Hepatocyte (in vitro differentiated cells): ENCODE measurements at places on chromosomes 2 and 18. TPM values are rescaled to one million over a fixed set of nuclear protein-coding genes. Genes with fewer than 3 reads are reported as not detected.

DNA sequence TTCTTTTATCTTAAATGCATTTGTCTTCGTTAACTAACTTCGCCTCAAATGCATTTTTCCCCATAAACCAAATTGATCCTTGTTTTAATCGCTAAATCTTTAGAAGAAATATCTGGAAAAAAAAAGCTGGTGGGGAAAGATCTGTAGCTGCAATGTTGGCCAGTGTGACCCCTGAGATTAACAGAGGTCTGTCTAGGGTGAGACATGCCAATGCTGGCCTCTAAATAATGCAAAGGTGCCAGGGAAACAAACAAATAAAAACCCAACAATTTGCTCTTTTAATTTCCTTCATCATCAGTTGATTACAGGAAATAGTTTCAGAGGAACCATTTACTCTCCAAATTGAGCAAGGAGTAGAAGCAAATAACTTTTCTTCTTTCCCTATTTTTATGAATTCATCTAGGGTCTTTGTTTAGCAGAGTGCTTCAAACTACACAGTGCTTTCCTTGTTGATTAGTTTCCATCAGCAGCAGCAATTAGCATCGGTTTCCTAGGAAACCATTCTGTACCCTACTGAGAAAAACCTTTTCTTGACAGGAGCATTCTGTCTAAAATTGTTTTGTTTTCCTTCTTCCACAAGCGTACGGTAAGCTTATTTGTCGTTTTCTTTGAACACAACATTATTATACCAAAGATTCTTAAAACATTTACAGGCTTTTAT, 100.5 kb upstream of the UNC80 start:
- no peak for DNase-seq

DNA sequence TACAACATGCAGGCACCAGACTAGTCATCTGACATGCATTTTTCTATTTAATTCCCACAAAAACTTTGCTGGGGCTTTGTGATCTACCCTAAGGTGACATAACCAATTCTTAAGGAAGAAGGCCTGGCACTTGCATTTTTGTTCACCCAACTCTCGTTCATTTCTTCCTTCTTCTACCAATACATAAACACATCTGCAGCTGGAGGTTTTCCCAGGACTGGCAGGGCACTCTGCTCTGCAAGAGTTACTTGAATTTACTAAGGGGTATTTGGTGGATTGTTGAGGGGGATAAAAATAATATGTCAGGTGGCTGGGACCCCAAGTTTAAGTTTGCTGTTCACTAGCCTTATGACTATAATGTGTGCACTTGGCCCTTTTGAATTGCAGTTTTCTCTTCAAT, 111.4 kb upstream of the TRIB2 start:
- no peak for DNase-seq

GRCh38 chr2:201070948-201071478, 458 bp downstream of the HYCC2 start:
- DNase-seq, result peak; percentile 33

DNA sequence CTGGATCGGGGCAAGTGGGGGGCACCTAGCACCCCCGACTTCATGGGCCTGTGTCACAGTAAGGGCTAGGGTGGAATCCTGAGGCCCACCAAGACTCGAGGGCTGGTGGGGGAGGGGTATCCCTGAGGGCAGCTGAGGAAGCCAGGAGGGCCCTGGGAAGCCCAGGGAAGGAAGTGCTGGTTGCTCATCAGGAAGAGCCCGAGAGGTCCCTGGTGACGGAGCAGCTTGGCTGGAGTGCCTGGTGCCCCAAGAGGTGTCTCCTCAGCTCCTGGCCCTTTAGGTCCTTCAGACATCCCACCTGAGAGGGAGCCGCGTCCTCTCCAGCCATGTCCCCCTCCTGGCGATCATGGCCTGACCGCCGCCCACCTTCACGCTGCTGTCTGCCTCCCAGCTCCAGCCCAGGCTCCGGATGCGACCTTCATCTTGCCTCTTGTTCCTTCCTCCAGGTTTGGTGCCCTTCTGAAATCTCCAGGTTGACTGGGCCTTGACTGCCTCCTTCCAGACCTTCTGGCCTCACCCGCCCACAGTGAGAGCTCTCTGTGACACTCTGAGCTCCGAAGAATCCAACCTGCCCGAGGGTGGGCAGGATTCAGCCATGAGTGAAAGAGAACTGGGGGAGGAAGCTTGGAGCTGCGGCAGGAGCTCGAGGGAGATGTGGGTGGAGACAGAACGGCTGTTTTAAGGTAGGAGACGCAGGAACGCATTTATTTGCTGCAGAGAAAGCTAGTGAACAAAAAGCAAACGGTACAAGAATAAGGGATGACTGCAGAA, 42.7 kb upstream of the SEMA4C start:
- no peak for DNase-seq

DNA sequence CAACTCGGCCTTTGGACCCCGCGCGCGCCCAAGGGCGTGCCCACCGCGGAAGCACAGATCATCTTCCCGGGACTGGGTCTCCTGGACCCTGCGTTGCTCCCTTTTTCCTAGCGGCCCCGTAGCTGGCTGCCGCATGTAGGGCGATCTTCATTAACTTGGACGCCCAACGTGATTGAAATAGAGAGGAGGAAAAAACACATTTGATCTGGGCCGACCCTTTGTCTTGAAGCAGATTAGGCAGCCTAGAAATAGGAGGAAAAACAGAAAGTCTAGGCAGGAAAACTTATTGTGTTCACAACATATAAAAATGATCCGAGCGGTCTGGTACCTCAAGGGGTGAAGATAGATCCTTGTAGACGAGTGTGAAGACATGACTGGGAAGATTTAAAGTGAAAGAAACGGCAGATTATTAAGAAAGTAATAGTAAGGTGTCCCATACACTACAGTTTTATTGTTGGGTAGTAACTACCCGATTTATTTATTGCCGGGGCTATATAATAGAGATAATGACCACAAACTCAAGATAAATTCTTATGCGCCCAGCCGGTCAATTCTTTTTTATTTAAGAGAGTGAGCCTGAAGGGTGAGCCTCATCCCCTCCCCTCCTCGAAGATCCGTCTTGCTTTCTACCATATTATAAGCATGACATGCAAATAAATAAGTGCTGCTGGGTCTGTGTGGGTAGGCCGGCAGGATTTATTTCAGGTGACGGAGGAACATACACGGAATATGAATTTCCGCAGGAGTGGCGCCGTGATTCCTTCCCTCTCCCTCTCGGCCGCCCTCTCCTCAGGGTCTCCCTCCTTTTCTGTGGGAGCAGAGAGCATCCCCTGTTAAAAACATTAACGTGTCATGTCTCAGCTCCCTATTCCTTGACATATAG, 147.4 kb downstream of the MEIS1 start:
- DNase-seq, result no peak

DNA sequence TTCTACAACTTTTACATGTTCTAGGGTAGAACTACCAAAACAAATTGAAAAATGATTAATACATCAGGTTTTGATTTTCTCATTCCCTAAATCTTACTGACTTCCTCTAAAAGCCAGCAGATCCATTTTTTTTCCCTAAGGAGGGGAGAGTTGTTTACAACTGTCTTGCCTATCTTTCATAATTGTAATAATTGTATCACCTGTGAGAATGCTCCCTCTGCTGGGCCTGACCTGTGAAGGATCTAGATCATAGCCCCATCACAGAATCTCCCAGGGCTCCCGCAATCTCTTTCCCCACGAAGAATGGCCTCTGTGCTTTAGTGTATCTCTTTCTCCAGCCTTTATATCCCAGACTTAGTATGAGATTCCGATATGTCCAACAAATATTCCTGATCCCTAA, 9.1 kb downstream of the LOXL3 start:
- no peak for DNase-seq

DNA sequence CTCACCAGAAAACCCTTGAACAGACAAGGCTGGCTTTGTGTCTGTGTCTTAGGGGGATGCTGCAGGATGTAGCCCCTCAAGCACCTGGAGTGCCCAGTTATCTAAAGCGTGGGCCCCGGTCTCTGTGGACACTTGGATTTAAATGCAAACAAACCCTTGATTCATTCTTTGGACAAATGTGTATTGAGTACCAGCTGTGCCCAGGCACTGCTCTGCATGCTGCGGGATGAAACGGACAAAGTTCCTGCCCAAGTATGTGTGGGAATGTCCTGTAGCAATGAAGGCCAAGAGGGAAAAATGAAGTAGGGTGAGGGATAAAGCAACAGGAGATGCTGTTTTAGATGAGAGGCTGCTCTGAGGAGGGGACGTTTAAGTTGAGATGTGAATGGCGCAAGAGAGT, 53.9 kb downstream of the BOLA3 start:
- no peak for DNase-seq

DNA sequence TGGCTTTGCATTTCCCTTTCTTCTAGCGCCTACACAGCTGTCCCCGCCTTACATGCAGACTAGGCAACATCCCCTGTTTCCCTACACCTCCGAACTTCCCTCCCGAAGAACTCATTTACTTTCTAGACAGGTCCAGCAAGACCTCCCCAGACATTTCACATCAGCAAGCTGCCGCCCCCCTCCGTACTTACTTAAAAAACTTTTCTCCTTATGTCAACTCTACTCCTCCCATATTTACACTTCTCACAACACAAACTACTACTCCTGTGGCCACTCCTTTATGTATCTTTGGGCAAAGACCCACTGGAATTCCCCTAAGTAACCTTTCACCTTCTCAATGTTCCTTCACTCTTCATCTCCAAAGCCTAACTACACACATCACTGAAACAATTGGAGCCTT, 20.4 kb upstream of the ZNF397 start:
- DNase-seq, result peak; percentile 8

DNA sequence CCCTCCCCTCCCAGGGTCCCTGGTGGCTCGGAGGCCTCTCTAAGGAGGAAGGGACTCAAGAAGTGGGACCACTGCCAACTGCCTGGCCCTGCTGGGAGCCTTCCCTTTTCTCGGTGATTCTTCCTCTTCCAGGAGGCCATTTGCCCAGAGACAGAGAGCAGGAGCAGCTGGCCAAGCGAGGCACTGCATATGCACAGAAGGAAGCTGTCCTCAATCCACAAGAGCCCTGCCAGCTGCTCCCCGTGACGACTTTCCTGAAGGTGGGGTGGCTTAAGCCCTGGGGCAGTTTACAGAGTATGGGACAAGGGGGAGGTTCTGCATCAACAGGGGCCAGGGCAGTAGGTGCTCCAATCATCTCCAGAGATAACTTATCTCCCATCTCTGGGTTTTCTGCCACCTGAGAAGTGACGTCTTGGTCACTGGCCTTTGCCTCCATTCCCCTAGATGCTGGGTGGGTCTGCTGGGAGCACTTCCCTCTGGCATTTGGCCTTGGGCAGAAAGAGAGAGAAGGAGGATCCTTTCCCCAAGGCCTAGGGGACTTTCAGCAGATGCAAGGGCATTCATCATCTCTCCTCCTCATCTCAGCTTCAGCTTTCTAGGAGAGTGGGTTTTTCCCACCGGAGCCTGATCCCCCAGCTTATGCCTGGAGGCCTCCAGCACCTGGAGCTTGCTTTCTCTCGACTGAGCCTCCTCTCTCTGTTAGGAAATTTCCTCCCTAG, 28.5 kb downstream of the CIB4 start:
- DNase-seq, result no peak

DNA sequence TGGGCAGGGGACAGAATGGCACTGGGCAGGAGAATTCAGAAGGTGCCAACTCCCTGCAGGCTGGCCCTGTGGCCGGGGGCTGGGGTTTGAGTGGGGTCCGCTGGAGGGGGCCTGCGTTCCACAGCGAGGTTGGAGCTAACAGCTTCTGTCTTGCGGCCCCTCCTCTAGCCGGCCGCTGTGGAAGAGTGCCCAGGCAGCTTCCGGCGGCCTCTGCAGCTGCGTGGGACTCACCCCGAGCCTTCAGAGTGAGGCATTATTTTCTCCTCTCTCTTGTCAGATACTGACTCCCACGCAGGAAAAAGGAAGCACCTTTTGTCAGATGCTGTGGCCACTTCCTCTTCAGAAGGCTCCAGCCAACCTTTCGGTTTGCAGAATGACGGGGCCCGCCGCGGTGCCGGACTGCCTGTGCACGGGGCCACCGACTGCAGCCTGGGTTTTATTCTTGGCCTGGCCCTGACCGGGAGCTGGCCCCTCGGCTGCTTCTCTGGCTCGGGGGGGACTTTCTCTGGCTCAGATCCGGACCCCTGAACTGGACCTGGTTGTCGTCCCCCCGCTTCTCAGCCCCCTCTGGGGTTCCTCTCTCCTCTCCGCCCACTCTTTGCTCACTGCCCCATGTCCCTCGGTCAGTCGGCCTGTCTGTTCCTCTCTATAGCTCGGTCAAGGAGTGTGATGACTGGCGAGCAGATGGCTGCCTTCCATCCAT, 40.1 kb downstream of the ARHGAP25 start:
- no peak for DNase-seq

- no peak for DNase-seq
These were observed 62.0 kb upstream of the ASAP2 start for GRCh38 chr2:9144617-9145016.

- no peak for DNase-seq
These were observed 1441.6 kb downstream of the SUCLG1 start for GRCh38 chr2:83017366-83018090.

GRCh38 chr2:127790694-127791529, 20.1 kb downstream of the WDR33 start:
- DNase-seq, result no peak

GRCh38 chr2:128416109-128416785, 97.6 kb upstream of the HS6ST1 start:
- DNase-seq, result no peak

DNA sequence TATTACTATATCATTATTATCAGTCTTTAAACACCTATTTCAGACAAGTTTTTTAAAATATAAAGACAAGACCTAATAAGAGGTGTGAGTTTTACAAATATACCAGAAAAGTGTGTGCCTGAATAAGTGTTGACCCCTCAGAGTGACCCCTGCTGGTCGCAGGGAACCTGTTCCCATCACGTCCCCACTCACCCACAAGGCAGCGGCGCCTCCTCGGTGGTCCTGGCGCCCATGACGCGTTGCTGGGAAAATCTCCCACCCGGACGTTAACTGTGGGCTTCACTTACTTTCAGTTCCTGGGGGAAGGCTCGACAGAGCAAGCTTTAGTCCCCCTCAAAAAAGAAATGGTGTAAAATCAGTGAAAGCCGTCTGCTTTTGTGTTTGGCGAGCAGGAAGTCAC, 93.5 kb downstream of the TMEM18 start:
- DNase-seq, result no peak

ALPP gene
- 6.5 and 8.7 TPM in 2 replicates for total RNA-seq

PDCL3 gene
- total RNA-seq, result 15.7 and 16.5 TPM in 2 replicates

FAM228A gene
- total RNA-seq, result 0.13 and 0.24 TPM in 2 replicates

GPR35 gene
- 14.7 and 17.3 TPM in 2 replicates for total RNA-seq

VAMP8 gene
- total RNA-seq, result 50.7 and 70.4 TPM in 2 replicates
